ENCODE measurements at places on chromosomes 13 and 19.

- DNase-seq, result no peak
Observed at GRCh38 chr13:33872005-33872351, 54.0 kb downstream of the RFC3 start.

DNA sequence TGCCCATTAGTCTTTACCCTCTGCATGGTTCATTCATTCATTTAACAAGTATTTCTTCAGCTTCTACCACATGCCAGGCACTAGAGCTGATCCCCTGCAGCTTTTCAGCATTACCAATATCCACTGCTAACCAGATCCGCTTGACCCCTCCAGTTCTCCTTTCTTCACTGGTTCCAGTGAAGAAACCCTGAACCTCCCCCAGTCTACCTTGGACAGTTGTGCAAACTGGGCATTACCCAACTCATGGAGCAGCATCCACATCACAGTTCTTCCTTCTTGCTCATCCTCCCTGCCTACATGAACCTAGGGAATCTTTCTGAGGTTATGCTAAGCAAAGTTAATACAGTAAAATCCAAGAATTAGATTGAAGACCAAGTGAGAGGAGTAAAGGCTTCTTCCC, 78.7 kb upstream of the SERP2 start:
- no peak for DNase-seq

- DNase-seq, result no peak
Observed at GRCh38 chr13:38759390-38759789, 72.5 kb downstream of the FREM2 start.

GRCh38 chr19:55661826-55662225, 7.0 kb downstream of the U2AF2 start:
- no peak for DNase-seq

GRCh38 chr13:81078048-81078447, 737.1 kb upstream of the SPRY2 start:
- DNase-seq, result no peak

DNA sequence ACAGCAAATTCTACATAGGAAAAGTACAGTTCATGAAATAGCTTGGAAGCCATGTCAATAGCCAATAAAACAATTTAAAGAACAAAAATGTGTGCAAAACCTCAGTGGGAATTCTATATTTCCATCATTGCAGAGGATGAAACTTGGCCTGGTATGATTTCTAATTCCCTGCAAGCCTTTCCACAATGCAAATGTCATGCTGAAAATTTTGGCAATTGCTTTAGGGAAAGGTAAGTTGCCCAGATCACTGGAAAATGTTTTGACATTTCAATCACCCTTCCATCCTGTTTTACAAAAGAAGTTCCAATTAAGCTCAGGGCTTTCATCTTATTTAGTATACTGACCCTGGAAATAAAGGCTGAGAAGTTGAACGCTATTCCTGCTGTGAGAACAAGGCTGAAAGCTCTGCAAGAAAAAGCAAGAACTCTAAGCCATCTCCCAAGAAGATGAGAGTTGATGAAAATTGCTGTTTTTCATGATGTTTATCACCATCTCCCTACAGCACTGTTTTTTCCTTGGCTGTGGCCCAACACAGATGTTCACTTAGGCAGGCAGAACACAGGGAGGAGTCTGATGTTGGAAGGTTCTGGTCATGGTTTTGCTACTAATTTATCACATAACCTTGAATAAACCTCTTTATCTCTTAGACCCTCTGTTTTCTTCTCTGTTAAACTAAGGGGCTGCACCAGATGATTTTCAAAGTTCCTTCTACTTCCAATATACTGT, 263.7 kb downstream of the KCTD12 start:
- DNase-seq, result peak; percentile 63

DNA sequence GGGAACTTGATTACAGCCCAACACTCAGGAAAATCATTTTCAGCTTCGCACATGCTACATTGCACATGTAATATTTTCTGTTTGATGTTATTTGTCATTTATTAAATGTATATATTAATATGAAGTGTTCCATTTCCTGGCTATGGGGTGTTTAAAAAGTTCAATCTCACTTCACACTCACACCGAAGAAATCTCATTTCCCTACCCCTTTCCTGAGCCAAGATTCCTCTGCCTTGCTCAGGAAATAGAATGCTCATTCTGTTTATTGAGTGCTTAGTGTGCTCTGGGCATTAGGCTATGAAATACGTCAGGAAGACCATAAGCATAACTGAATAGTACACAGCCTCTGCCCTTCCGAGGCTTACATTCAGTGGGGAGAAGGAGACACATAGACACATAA, 331.9 kb upstream of the TSHZ3 start:
- no peak for DNase-seq

DNA sequence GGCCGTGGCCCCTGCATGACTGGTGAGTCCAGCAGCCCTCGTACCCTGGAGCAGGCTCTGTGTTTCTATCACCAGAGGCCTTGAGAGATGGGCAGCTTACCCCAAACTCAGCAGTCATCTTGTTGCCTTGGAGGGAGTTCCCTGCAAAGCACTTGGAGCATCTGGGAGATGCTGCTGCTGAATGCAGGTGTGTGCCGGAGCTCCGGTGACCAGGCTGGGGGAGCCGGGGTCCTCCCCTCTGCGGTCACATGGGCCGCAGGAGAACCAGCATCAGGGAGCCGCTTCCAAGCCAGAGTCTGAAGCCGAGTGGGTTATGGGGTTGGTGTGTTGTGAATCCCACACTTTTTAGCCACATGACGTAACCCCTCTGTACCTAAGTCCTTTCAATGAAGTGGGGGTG, 82.8 kb downstream of the TEX29 start:
- DNase-seq, result no peak
